Hematopoietic multipotent progenitor cell treated with erythropoietin and hydrocortisone succinate and interleukin-3 and kit ligand, for 4 days (in vitro differentiated cells): ENCODE measurements at places on chromosomes 2 and 18.

- no peak for DNase-seq
Observed at GRCh38 chr2:218993345-218994315, at the start of gene CRYBA2. Gene CRYBA2 (minus strand): TSS chr2:218993422. CDS start chr2:218993176, 246 bp downstream.

DNA sequence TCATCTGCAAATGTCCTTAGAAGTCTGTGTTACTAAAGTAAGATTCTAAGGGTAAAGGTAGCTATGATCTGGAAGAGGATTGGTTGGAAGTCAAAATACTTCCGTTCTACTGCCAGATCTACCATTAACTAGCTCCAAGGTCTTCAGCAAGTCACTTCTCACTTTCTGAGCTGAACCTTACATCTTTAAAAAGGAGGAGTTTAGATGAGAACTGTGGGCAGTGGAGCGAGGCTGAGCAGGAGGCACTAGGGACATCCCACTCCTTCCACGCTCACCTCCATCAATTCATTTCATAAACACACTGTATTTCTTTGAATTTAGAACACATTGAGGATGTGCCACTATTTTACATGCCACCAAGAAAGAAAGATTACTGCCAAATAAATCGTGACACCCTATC is 143.0 kb downstream of the ABCA12 start:
- no peak for DNase-seq

DNA sequence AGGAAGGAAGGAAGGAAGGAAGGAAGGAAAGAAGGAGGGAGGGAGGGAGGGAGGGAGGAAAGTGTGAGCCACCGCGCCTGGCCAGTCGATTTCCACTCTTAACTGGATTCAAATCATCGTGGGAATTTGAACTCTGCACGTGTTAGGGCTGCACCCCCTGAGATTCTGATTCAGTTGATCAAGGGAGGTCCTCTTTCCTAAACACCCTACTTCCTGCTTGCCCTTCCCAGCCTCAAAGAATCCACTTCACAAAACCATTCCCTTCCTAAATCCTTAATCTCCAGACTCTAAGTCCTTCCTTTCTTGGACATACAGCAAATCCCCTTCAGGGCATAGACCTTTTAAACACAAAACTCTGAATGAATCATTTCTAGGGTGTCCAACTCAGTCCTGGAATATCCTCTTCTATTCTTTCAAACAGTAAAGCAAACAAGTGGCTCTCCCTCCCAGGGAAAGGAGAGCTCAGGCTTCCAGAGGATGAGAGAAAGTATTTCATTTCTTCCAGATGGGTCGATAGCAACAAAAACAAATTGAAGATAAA is 68.2 kb upstream of the MBOAT2 start:
- DNase-seq = no peak

- DNase-seq = no peak
Observed at GRCh38 chr2:121178730-121179129, 106.3 kb downstream of the TFCP2L1 start.

DNA sequence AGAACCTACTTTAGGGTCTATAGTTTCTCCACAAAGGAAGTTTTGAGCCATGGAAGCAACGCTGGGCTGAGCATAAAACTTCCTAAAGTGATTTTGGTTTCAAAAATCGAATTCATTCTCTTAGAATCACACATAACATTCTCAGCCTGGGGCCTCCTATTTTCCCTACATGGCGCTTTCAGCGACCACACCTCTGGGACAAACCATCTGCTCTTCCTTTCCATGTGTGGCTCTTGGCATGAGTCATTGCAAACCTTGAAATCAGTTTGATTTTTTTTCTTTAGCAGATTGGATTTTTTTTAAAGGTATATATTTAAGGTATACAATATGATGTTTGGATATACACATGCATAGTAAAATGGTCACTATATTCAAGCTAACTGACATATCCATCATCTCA is 72.5 kb upstream of the APCDD1 start:
- DNase-seq = no peak

GRCh38 chr2:157592948-157593347 is 35.7 kb downstream of the ACVR1C start:
- DNase-seq = peak; percentile 46

- DNase-seq = no peak
Observed at GRCh38 chr18:74514860-74515495, 18.8 kb downstream of the CNDP2 start.

- no peak for DNase-seq
Observed at GRCh38 chr2:118177884-118178283, 89.6 kb downstream of the INSIG2 start.

DNA sequence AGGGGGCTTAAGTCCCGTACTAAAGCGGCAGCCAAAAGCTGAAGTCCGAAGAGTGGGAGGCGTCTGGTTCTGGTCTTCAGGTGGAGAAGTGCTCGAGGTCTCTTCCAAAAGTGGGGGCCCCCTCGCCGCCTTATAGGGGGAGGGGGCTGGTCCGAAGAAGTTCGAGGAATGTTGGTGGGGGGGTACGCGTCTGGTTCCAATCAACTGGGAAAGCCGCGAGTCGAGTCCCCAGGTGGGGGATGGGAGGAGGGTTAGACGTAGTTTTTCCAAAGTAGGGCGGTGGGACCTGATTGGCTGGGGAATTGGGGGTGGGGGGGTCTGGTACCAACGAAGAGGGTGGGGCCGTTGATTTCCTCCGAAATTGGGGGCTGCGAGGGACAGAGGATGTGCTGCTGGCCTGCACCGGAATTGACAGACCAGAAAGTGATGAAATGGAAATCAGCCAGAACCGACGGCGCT is 594 bp downstream of the ITM2C start:
- peak; percentile 50 for DNase-seq

- DNase-seq = no peak
Observed at GRCh38 chr2:127584047-127584446, 48.6 kb downstream of the MYO7B start.

- DNase-seq = no peak
Observed at GRCh38 chr18:49743117-49743567, 70.2 kb downstream of the ACAA2 start.

- no peak for DNase-seq
Observed at GRCh38 chr2:135218426-135218825, 166.3 kb downstream of the RAB3GAP1 start.

GRCh38 chr2:1664698-1665097 is 79.6 kb downstream of the PXDN start:
- DNase-seq = no peak

DNA sequence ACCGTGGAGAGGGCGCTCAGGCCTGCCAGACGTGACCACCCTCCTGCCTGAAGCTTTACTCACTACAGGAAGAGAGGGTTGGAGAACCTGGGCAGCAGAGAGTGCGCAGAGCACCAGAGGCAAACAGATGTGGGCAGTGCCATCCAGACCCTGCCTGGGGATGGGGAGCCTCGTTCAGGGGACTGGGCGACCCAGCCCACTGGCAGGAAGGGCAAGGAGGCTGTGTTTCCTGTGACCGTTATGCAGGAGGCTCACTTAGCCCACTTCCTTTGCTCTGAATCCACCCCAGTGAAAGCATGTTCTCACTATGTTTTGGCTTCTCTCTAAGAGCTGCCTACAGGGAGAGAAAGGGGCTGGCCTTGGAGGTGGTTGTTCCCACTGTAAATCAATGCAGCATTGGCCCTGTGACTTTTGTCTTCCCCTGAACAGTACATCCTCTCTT is 23.0 kb upstream of the ACKR3 start:
- DNase-seq = peak; percentile 85

DNA sequence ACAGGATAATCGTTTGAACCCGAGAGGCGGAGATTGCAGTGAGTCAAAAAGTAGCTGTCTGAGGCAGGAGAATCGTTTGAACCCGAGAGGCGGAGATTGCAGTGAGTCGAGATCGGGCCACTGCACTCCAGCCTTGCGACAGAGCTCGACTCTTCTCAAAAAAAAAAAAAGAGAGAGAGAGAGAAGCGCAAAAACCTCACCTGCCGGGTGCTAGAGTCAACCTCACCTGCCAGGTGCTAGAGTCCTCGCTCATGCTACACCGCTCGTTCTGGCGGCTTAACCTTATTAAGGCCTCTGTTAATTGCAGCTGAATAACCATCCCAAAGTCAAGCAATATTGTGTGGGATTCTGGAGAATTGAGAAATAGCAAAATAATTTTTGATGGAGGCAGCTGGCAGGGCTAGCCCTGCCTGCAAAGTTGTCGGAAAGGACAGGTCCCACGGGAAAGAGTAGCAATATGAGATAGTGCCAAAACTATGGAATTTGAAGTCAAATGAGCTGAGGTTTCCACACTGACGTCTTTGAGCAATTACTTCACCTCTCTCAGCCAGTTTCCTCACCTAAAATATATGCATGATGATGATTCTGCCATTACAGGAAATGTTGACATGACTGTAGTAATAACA is 644 bp upstream of the DYM start:
- no peak for DNase-seq

- no peak for DNase-seq
Observed at GRCh38 chr2:120313695-120314615, 32.0 kb upstream of the INHBB start.

DNA sequence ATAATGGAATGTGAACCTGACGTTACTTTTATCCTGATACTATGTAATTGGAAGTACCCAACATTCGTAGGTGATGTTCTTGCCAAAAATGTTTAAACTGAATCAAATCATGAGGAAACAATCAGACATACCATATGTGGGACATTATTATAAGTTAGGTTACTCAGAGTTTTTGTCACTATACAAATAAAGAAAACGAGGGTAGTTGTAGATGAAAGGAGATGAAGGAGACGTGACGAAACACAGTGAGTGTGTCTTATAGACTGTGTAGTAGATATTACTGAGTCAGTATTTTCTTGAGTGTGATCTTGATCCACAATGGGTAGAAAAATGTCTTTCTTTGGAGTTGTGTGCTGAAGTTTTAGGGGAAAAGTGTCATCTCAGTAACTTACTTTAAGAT is 176.8 kb downstream of the ZNF407 start:
- DNase-seq = no peak

DNA sequence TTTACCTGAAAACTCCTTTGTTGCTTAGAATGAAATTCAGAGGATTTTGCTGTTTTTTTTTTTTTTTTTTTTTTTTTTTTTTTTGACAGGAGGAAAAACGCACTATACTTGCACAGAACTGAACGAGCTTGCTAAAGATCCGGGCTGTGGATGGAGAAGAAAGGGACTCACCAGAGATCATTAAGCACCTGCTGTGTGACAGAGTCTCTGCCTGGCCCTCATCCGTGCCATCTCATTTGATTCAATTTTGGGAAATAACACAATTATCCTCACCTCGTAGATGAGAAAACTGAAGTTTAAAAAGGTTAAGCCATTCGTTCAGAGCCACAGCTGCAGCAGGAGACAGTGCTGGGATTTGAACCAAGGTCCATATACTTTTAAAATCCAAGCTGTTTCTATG is 775.4 kb upstream of the ID2 start:
- DNase-seq = no peak

GRCh38 chr2:68248361-68248760 is 4.0 kb downstream of the PPP3R1 start:
- DNase-seq = no peak

DNA sequence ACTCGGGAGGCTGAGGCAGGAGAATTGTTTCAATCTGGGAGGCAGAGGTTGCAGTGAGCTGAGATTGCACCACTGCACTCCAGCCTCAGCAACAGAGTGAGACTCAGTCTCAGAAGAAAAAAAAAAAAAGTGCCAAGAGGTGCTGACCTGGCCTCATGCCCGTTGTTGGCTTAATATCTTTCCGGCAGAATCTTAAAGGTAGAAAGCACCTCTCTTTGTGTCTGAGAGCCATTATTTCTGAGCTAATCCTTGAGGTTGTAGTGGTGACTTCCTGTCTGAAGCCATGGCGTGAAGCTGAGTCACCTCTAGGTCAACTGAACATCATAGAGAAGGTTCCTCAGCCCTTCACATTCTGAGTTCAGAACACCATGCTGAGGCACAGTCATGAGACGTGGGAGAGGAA is 60.4 kb downstream of the WDSUB1 start:
- peak; percentile 61 for DNase-seq

GRCh38 chr2:45293182-45293581 is 283.9 kb upstream of the SIX2 start:
- DNase-seq = no peak

GRCh38 chr2:176159663-176160250 is 2.6 kb downstream of the HOXD3 start:
- DNase-seq = no peak

DNA sequence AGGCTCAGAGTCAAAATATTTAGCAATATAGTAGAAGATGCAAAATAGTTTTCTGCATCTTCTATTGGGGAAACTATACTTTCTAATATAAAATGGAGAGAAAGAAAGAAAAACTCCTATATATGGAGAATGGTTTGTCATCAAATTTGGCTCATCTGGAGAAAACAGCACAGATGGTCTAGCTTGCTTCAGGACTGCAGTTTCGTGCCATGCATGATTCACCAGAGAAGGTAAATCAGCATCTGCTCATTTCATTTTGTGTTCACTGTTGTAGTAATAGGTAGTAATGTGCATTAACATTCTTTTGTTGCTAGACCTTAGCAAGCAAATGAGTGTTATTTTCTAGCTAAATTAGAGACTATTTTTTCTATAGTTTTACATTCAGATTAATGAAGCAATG is 179.0 kb downstream of the ASXL3 start:
- no peak for DNase-seq

- no peak for DNase-seq
Observed at GRCh38 chr18:26579941-26580618, 31.7 kb upstream of the KCTD1 start.

DNA sequence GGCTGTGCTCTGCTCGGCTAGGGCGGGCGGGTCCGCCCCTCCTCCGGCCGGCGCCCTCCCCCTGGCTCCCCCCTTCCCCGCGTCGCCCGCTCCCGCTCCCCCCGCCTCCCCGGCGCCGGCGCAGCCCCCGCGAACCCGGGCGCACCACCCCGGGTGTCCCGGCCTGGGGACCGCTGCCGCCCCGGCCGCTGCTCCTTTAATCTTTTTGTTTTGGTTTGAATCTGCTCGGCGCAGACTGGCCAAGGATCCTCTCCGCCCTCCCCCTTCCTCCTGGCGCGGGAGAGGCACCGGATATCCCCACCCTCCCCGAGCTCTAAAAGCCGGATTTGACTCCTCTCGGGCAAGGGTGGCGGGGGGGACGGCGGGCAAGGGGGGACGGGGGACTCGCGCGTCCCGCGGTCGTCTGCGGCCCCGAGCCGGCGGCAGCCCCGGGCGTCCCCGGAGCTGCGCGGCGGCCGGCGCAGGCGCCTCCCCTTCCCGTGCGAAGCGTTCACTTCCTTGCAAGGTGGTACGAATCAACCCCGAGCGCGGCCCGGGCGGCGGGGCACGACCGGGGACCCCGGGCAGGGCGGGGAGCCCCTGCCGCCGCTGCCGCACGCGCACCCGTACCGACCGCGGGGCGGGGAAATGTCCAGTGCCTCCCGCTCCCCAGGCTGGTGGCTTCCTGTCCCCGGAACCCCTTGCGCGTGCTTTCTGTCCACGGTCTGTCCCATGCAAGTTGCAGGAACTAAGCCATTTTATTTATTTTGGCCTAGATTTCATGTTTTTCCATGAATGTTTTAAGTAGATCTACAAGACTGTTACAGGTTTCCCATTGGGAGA is at the start of gene PTGR3:
PTGR3 (minus strand) TSS at position 11 of the 822 bp plus-strand sequence. CDS start 81 bp downstream, outside the sequence.
- peak; percentile 96 for DNase-seq
